Body of pancreas (tissue), 4 donors: ENCODE measurements at places on chromosomes 1 and 21.
A peak's percentile ranks its signal among the peaks of the same experiment; 100 is the strongest.

- DNase-seq = no peak
- no peak overlapping the region for H3K4me3 ChIP-seq
- H3K36me3 ChIP-seq = no peaks in the 10 kb centered on the region
- no peaks in the 10 kb centered on the region for H3K27me3 ChIP-seq
- no peak overlapping the region for H3K27ac ChIP-seq
- H3K4me1 ChIP-seq = no peaks in the 10 kb centered on the region
Measured at GRCh38 chr1:17867470-17867869, 112.3 kb downstream of the ACTL8 start.

DNA sequence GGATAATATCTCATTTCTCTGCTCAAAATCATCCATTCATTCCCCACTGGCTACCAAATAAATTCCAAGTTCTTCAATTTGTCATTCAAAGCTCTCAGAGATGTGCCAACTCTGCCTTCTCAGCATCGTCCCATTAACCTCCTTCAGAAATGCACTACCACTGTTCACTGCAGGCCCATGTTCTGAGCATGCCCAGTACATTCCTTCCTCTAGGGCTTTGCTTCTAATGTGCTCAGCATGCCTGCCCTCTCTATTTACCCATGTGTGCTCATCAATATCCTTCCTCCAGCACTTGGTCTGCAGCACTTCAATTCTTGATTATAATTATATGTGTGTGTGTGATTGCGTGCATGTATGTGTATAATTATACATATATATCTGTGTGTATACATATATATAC is 36.1 kb upstream of the RGS8 start:
- no peaks in the 10 kb centered on the region for H3K36me3 ChIP-seq
- H3K4me1 ChIP-seq = no peaks in the 10 kb centered on the region
- DNase-seq = no peak
- no peak overlapping the region for H3K27ac ChIP-seq
- no peaks in the 10 kb centered on the region for H3K27me3 ChIP-seq

- H3K4me1 ChIP-seq = no peaks in the 10 kb centered on the region
- no peaks in the 10 kb centered on the region for H3K27me3 ChIP-seq
- H3K27ac ChIP-seq = peak overlapping the region; percentile 7
Measured at GRCh38 chr1:13781907-13782633, 82.1 kb downstream of the PRDM2 start.

- H3K27ac ChIP-seq = no peak overlapping the region
- H3K36me3 ChIP-seq = no peaks in the 10 kb centered on the region
- DNase-seq = no peak
- no peak overlapping the region for H3K4me3 ChIP-seq
- H3K4me1 ChIP-seq = peaks cover 7% of the 10 kb centered on the region
Measured at GRCh38 chr1:91520942-91521507, 20.4 kb downstream of the CDC7 start.

- H3K4me3 ChIP-seq = no peak overlapping the region
- no peak overlapping the region for H3K27ac ChIP-seq
- no peaks in the 10 kb centered on the region for H3K36me3 ChIP-seq
- DNase-seq = no peak
Measured at GRCh38 chr1:3002349-3003038, 18.8 kb upstream of the ACTRT2 start.

DNA sequence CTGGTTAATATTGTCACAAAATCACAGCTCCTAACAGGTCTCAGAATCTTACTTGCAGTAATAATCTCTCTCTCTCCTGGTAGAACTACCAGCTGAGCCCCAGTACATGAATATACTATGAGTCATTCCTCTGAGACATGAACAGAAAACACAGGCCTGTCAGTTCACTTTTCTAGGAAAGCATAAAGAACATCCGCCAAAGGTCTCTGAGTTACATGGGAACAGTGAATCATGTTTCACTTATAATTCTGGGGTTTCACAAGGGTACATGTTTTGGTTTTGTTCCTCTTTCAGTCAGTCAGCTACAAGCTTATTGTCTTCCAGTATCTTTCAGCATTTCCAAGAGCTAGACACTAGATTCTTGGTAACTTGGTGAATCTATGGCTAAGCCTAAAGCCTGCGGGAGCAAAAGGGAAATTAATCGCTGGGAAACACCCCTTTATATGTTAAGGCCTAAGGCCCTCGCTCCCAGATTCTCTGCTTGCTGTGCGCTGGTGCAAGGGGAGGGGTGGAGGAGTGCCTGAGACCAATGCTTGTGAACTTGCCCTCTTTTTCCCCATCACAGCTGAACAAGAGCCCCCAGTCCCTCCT is 31.7 kb downstream of the IFNGR2 start:
- H3K36me3 ChIP-seq = peaks cover 3% of the 10 kb centered on the region
- no peak for DNase-seq
- no peak overlapping the region for H3K4me3 ChIP-seq
- no peaks in the 10 kb centered on the region for H3K27me3 ChIP-seq
- H3K27ac ChIP-seq = peak overlapping the region; percentile 13

- H3K27ac ChIP-seq = no peak overlapping the region
- H3K36me3 ChIP-seq = no peaks in the 10 kb centered on the region
- peaks cover 23% of the 10 kb centered on the region for H3K4me1 ChIP-seq
- H3K4me3 ChIP-seq = no peak overlapping the region
- peak; percentile 55 for DNase-seq
- H3K27me3 ChIP-seq = no peaks in the 10 kb centered on the region
Measured at GRCh38 chr1:36321119-36321951, 2.1 kb downstream of the EVA1B start.

DNA sequence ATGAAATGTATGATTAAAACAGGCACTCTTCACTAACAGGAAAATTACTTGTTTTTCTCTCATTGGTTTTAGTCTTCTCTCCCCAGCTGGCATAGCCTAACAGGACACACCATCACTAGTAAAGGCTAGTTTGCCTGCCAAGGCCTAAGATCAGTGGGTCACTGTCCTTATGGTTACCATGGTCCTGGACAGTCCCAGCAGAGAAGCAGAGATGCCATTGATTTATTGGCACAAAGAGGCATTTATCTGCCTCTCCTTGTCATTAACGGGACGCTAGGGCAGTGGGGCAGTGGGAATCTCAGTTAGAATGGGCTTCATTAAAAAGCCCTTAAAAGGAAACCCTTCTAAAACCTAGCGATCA is 13.9 kb downstream of the CD247 start:
- H3K27ac ChIP-seq = no peak overlapping the region
- H3K36me3 ChIP-seq = no peaks in the 10 kb centered on the region
- H3K27me3 ChIP-seq = no peaks in the 10 kb centered on the region

DNA sequence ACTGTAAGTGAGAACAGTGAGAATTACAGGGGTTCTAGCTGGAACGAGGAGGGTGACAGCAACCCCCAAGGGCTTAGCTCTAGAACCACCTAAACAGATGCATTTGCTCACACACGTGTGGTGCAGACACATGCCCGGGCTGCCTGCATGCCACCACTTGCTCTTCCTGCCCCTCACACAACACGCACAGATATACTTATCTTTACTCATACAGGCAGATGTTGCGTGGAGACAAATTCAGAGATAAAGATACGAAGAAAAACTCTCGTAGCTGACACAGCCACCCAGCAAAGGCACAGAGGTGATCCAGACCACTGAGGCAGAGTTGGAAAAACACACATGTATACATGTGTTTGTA is 13.5 kb downstream of the VANGL1 start:
- H3K4me3 ChIP-seq = no peak overlapping the region
- peak overlapping the region; percentile 46 for H3K27ac ChIP-seq
- H3K36me3 ChIP-seq = no peaks in the 10 kb centered on the region

GRCh38 chr1:24257373-24257772 is 61.8 kb upstream of the GRHL3 start:
- peak; percentile 19 for DNase-seq
- no peak overlapping the region for H3K4me3 ChIP-seq
- no peak overlapping the region for H3K27ac ChIP-seq

DNA sequence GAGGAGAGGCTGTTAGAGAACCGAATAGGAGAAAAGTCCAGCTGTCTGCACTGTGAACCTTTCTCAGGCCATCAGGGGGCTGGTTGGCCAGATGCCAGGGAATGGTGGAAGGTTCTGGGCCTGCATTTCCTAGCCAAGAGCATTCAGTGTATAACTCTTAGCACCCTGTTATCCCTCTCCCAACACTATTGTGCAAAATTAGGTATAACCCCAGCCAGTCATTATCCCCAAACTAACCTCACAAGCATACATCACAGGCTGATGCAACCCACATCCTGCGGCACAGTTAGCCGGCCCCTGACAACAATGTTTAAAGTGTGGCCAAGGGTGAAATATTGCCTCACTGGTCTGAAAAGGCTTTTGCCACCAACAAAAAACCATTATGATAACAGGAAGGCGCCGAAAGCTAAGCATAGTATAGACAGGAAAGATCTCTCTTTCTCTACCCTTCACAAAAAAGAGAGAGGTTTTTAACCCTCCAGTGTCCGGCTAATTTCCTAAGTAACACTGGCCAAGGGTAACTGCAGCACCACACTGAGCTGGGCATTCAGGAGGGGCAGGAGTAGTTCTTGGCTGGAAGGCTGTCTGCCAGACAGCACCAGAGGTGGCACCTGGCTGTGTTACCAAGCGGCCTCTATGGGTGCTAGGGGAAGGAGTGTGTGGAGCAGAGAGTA is 77.3 kb upstream of the BCAR3 start:
- peak; percentile 24 for DNase-seq
- H3K4me3 ChIP-seq = no peak overlapping the region
- H3K36me3 ChIP-seq = no peaks in the 10 kb centered on the region
- no peaks in the 10 kb centered on the region for H3K4me1 ChIP-seq
- no peaks in the 10 kb centered on the region for H3K27me3 ChIP-seq
